ENCODE measurements at places on chromosomes 7 and 10.
A peak's percentile ranks its signal among the peaks of the same experiment; 100 is the strongest.

- no peak for DNase-seq
Measured at GRCh38 chr10:60967260-60967659, 23.3 kb upstream of the RHOBTB1 start.

GRCh38 chr7:114418117-114418516 is 3.5 kb downstream of the FOXP2 start:
- DNase-seq: no peak

DNA sequence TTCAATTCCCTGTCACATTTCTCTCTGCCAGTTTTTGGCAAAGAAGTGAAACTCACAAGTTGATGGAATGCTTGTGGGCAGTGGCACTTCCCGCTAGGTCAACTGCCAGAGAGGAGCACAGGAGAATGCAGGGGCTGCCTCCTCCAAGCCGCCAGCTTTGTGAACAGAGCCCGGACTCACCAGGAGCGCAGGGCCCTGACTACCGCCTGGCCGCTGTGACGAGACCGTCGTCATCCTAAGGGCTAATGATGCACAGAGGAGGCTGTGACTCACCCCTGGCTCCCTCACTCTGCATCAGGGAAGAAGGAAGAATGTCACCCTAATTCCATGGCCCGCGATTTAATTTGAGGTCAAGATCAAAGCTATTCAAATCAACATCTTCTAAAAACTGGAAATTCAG is 123.9 kb downstream of the TAX1BP1 start:
- DNase-seq: no peak

- no peak for DNase-seq
Measured at GRCh38 chr10:80200687-80201086, 4.7 kb downstream of the ANXA11 start.

GRCh38 chr7:6278749-6279310 is 6.4 kb upstream of the CYTH3 start:
- no peak for DNase-seq

GRCh38 chr7:86920154-86920553 is 139.3 kb downstream of the ELAPOR2 start:
- DNase-seq: no peak

GRCh38 chr7:153443032-153443701 is 609.0 kb upstream of the DPP6 start:
- DNase-seq: no peak

DNA sequence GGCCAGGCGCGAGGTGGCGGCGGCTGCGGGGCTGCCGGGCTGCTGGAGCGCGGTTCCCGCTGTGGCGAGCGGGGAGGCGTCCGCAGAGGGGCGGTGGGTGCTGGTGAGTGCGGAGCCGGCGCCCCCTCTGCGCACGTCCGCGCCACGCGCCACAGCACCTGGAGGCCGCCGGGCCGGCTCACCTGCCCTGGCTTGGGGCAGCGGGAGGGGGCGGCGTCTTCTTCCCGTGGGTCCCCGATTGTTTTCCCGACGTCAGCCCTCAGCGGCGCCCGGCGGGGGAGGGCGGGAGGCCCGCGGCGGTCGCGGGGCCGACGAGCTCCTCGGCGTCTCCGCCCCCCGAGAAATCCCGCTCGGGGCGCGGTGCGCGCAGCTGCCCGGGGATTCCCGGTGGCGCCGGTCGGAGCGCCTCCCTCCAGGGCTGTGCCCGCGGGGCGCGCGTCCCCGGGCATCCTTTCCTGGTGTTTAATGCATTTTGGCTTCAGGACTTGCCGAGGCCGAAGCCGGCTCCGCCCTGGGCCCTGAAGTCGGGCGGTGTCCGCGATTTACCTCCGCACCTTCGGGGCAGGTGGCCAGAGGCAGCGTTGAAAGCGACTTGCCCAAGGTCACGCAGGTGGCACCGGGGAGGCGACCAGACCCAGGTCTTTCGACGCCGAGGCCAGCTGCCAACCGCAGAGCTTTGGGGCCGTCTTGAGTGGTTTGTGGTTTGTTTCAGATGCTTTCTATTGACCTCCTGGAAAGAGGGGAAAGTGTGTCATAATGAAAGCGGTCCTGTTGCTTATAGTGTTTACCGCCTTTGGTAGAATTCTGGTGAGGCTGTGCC is 561 bp downstream of the PLEKHA1 start:
- DNase-seq: peak; percentile 85

DNA sequence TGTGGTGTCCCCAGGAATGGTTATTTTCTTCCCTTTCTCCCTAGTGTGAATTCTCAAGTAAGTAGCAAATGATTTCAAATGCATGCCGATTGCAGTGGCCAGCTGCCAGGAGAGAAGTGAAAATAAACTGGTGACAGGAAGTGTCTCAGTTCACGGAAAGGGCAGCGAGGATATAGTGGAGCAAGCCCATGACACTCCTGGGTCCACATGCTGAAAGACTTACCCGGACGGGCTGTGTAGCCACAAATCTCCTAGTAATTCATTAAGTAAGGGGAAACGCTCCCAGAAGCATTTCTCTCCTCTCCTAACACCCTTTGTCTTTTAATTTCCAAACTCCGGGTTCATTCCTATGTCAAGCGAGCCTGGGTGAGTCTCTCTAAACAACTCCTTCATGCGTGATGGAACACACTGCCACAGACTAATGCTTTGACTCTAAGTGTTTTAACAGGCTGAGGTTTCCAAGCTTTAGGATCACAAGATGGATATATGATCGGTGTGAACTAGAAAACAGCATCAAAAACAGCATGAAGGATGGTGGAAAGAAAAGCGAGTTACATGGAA is 125.6 kb downstream of the CYP26A1 start:
- DNase-seq: peak; percentile 74

DNA sequence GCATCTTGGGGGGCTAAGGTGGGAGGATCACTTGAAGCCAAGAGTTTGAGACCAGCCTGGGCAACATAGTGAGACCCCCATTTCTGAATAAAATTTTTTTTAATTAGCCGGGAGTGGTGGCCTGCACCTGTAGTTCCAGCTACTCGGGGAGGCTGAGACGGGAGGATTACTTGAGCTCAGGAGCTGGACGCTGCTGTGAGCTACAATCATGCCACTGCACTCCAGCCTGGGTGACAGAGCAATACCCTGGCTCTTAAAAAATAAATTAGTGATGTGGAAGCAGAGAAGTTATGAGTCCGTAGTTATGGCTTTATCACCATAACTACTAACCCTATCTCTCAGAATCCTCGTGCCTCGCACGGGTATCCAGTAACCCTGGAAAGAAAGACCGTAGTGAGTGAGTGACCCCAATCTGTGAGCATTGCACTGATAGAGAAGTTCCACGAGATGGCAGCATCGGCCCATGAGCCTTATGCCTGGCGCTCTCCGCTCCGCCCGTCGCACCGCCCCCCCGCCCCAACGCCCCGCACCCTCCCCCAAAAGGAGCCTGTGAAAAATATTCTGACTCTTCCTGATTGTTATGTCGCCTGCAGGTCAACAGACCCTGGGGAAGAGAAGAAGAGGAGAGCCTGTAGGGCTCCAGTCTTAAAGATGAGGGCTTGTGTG is 4.9 kb upstream of the SLC29A3 start:
- peak; percentile 60 for DNase-seq

- no peak for DNase-seq
Measured at GRCh38 chr10:126420567-126421300, 32.5 kb upstream of the ADAM12 start.

DNA sequence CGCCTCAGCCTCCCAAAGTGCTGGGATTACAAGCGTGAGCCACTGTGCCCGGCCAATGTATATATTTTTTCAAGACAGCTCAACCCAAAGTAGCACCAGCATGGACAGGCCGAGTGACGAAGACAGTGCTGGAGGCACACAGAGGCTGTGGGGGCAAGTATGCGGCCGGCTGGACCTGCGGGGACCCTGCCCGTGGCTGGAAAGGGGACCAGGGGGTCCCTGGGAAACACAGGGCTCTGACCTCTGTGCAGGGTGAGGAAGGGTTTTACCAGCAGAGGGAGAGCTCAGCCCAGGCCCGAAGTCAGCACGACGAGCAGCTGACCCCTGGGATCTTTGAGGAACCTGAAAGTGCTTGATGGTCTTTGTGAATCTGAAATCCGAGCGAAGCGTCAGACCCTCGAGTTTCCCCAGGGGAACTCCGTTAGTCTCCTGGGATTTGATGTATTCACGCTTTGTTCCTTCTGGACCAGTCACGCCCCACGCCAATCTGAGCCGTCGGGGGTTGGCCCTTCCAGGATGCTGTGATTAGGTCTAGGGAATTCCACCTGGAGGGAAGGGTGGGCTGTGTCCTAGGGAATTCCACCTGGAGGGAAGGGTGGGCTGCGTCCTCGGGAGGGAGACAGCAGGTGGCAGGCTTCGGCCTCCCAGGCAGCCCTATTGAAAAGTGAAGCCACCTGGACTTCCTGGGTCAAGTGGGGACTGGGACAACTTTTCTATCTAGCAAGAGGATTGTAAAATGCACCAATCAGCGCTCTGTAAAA is 10.9 kb upstream of the ZFAND2A start:
- no peak for DNase-seq

- DNase-seq: peak; percentile 63
Measured at GRCh38 chr7:122528879-122529481, 169.9 kb downstream of the RNF133 start.

- peak; percentile 23 for DNase-seq
Measured at GRCh38 chr7:80785276-80785675, 133.6 kb downstream of the SEMA3C start.

DNA sequence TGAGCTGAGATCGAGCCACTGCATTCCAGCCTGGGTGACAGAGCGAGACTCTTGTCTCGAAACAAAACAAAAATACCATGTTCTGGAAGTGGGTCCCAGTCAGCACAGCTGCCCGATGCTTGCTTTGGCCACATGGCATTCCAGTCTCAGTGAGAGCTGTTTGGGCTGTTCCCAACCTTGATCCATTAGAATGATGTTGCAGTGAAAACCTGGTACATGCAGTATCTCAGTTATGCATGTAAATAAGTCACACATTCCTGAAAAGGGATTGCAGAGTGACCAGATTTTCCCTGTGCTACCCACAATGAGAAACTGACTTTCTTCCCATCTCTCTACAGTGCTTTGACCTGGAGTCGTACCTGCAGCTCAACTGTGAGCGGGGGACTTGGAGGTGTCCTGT is 15.4 kb downstream of the ZMIZ2 start:
- no peak for DNase-seq

GRCh38 chr10:72595436-72595835 is 30.4 kb downstream of the MICU1 start:
- no peak for DNase-seq

DNA sequence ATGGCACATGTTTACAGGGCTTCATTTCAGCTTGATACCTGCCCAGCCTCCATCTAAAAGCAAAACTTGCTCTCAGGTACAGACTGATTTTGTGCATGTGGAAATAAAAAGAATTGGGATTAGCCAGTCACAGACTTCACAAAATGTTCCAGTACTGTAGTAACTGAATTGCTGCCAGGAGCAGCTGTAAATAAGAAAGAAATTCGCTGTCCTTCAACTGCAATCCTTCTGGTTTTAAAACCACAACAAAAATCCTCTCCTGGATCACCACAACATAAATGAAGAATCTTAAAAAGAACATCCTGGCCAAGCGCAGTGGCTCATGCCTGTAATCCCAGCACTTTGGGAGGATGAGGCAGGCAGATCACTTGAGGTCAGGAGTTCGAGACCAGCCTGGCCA is 3.9 kb upstream of the MIOS start:
- DNase-seq: no peak

GRCh38 chr7:920351-921070 is 34.0 kb downstream of the ADAP1 start:
- DNase-seq: no peak

DNA sequence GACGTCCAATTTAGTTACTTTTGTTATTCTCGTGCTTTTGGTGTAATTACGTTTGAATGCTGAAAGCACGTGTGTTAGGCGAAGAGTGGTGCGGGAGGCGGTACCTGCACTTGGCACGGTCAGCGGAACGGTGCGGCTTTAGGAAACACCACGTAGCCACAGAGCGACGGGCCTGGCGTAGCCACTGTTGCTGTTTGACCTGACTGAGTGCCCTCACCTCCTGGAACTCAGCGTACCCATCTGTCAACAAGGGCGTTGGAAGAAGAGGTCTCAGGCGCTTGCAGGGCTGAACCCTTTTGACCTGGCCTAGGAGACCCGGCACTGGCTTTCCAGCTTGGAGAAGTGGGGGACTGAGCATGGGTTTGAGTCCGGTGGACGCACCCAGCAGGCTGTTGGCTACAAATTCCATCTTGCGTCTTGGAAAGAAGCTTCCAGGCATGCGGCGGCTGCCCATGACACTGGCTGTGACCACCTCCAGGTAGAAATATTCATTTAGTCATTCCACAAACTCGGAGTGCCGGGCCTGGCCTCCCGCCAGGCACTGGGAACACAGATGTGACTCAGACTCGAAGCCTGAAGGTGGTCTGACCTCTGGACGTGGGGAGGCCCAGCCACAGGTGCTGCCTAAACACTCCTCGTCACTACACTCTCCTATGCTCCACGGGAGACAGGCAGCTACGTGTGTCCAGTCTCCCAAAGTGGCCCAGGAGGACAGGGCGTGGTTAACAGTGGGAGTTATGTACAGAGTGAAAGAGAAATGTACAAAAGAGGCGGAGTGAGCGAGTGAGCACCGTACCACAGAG is 22.2 kb downstream of the FAM20C start:
- DNase-seq: no peak

- no peak for DNase-seq
Measured at GRCh38 chr10:17671307-17671706, 27.4 kb downstream of the STAM start.

Data from suppressor macrophage treated with lipopolysaccharide for 1 hour (primary cell).